ENCODE measurements at places on chromosomes 13 and 19.

- no peak for DNase-seq
- no peaks in the 10 kb centered on the region for H3K4me1 ChIP-seq
- peaks cover 5% of the 10 kb centered on the region for H3K36me3 ChIP-seq
- no peaks in the 10 kb centered on the region for H3K27me3 ChIP-seq
- H3K4me3 ChIP-seq: no peak overlapping the region
Measured at GRCh38 chr19:16678498-16678897, 17.6 kb downstream of the TMEM38A start.

DNA sequence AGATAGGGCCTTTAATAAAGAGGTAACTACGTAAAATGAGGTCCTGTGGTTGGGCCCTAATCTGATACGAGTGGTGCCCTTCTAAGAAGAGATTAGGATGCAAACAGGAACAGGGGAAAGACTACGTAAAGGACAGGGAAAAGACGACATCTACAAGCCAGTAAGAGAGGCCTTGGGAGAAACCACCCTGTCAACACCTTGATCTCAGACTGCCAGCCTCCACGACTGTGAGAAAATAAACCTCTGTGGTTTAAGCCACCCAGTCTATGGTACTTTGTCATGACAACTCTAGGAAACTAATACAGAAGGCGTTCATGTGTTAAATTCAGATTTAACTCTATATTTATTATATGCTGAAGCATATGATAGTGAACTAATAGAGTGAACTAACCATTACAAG lies 566.3 kb downstream of the UQCRFS1 start:
- H3K4me3 ChIP-seq: no peak overlapping the region
- no peak overlapping the region for H3K27ac ChIP-seq
- no peaks in the 10 kb centered on the region for H3K36me3 ChIP-seq
- peak; percentile 7 for DNase-seq

GRCh38 chr13:107900775-107901174 lies 314.6 kb downstream of the LIG4 start:
- H3K4me1 ChIP-seq: no peaks in the 10 kb centered on the region
- H3K27me3 ChIP-seq: no peaks in the 10 kb centered on the region
- H3K27ac ChIP-seq: no peak overlapping the region

GRCh38 chr13:25280396-25280795 lies 6.9 kb downstream of the MTMR6 start:
- H3K4me3 ChIP-seq: no peak overlapping the region
- peaks cover 6% of the 10 kb centered on the region for H3K4me1 ChIP-seq
- H3K27me3 ChIP-seq: no peaks in the 10 kb centered on the region
- DNase-seq: no peak
- no peak overlapping the region for H3K27ac ChIP-seq

DNA sequence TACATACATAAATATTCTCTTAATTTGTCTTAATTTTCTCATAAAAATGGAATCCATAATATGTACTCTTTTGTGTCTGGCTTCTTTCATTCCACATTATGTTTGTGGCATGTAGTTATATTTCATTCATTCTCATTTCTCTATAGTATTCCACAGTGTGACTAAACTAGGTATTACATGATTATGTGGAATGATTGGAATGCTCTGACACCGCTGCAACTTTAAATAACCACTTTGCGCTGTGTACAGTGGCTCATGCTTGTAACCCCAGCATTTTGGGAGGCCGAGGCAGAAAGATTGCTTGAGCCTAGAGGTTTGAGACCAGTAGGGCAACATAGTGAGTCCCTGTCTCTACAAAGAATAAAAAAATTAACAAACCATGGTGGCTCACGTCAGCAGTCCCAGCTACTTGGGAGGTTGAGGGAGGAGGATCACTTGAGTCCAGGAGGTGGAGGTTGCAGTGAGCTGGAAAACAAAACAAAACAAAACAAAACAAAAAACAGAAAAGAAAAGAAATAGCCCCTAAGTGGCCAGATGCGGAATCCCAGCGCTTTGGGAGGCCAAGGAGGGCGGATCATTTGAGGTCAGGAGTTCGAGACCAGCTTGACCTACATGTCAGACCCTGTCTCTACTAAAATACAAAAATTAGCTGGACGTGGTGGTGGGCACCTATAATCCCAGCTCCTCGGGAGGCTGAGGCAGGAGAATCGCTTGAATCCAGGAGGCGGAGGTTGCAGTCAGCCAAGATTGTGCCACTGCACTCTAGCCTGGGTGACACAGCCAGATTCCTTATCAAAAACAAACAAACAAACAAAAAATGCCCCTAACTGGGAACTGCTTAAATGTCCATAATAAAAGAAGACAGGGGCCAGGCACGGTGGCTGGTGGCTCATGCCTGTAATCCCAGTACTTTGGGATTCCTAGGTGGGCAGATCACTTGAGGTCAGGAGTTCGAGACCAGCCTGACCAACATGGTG lies 8.0 kb upstream of the SAE1 start:
- H3K27ac ChIP-seq: peak overlapping the region; percentile 65
- peak; percentile 44 for DNase-seq

DNA sequence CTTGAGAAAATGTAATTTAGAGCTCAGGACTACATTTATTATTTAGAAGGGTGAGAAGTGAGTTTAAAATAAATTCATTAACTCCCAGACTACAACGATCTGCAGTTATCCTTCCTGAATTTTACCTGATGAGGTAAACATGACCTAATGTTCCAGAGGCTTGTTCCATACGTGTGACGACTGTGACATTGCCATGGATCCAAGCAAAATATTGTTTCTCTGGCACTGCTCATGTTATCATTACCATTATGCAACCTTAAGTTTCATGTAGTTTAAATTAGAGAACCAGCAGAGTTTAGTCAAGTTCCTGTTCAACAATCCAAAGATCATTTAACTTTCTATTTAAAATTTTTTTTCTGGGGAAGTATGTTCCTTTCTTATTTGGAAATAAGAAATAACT lies 279.6 kb downstream of the KLF5 start:
- no peak overlapping the region for H3K27ac ChIP-seq
- no peaks in the 10 kb centered on the region for H3K36me3 ChIP-seq
- H3K4me3 ChIP-seq: no peak overlapping the region
- no peaks in the 10 kb centered on the region for H3K4me1 ChIP-seq

DNA sequence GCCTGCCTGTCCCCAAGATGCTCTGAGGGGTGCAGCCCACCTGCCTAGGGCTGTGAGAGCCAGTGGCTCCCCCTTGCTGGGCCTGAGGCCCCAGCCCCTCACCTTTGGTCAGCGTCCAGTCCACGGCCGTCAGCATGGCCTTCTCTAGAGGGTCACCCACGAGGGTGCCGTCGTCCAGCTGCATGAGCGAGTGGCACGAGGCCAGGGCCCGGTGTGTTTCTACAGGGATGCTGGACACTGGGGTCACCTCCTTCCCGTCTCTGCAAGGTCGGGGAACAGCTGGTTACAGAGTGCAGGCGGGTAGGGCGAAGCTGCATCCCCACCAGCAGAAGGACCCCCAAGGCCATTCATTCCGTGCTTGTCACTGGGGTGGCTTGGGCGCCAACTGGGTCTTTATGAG lies 9.0 kb downstream of the ATP13A1 start:
- H3K27ac ChIP-seq: no peak overlapping the region
- no peak overlapping the region for H3K4me3 ChIP-seq
- H3K36me3 ChIP-seq: peaks cover 51% of the 10 kb centered on the region
- H3K4me1 ChIP-seq: no peaks in the 10 kb centered on the region

DNA sequence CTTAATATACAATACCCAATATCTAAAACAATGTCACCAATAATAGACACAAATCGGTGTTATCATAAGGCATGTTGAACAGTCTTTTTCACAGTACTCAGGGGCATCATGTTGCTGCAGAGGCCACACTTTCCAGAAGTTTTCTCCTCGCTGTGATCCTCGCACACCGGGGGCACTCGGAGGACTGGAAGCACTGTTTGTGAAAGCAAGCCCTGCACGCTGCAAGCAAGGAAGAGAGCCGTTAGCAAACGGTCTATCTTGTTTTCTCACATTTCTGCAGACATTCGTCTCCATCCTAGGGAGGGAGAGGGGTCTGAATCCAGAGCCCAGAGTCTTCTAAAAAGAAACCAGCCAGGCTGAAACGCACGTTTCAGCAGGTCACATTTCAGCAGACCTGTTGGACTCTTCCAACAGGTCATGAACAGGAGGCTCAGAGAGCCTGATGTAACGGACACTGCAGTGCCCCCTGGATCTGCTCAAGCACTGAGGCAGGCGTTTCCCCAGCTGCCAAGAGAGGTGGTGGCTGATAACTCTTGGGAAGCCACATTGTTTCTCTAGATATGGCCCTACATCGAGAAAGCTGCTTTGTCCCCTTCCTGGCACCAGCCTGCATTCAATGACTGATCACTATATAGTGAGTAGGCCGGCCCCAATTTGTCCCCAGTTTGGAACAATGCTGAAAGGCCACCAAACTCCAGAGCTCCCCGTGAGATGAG lies 43.6 kb downstream of the RUBCNL start:
- no peaks in the 10 kb centered on the region for H3K27me3 ChIP-seq
- H3K27ac ChIP-seq: no peak overlapping the region
- no peak overlapping the region for H3K4me3 ChIP-seq

GRCh38 chr13:73970421-73971055 lies 163.7 kb downstream of the KLF12 start:
- H3K4me3 ChIP-seq: no peak overlapping the region
- DNase-seq: no peak
- H3K27me3 ChIP-seq: no peaks in the 10 kb centered on the region
- no peaks in the 10 kb centered on the region for H3K4me1 ChIP-seq

- no peaks in the 10 kb centered on the region for H3K4me1 ChIP-seq
- H3K27me3 ChIP-seq: no peaks in the 10 kb centered on the region
- no peak overlapping the region for H3K4me3 ChIP-seq
- H3K36me3 ChIP-seq: peaks cover 7% of the 10 kb centered on the region
- peak; percentile 35 for DNase-seq
Measured at GRCh38 chr19:9848060-9848459, 12.9 kb downstream of the PIN1 start.

DNA sequence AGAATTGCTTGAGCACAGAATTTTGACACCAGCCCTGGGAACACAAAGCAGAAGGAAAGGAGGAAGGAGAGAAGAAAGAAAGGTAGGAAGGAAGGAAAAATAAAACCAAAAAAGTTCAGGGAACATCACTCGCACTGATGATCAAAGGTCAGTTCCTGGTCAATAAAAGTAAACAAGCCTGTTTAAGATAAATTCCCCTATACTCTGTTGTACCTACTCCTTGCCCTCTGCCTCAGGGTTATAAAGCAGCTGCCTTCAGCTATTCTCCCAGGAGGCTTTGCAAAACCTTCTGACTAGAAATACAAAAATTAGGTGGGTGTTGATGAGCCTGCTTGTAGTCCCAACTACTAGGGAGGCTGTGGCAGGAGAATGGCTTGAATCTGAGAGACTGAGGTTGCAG lies 14.9 kb upstream of the ZNF91 start:
- no peaks in the 10 kb centered on the region for H3K27me3 ChIP-seq
- no peak overlapping the region for H3K27ac ChIP-seq
- no peaks in the 10 kb centered on the region for H3K4me1 ChIP-seq
- H3K36me3 ChIP-seq: no peaks in the 10 kb centered on the region
- DNase-seq: no peak

GRCh38 chr19:55116232-55116858 lies 1.1 kb downstream of the PPP1R12C start:
- H3K4me1 ChIP-seq: peaks cover 23% of the 10 kb centered on the region
- H3K4me3 ChIP-seq: peak overlapping the region; percentile 62
- no peak overlapping the region for H3K27ac ChIP-seq
- DNase-seq: no peak

DNA sequence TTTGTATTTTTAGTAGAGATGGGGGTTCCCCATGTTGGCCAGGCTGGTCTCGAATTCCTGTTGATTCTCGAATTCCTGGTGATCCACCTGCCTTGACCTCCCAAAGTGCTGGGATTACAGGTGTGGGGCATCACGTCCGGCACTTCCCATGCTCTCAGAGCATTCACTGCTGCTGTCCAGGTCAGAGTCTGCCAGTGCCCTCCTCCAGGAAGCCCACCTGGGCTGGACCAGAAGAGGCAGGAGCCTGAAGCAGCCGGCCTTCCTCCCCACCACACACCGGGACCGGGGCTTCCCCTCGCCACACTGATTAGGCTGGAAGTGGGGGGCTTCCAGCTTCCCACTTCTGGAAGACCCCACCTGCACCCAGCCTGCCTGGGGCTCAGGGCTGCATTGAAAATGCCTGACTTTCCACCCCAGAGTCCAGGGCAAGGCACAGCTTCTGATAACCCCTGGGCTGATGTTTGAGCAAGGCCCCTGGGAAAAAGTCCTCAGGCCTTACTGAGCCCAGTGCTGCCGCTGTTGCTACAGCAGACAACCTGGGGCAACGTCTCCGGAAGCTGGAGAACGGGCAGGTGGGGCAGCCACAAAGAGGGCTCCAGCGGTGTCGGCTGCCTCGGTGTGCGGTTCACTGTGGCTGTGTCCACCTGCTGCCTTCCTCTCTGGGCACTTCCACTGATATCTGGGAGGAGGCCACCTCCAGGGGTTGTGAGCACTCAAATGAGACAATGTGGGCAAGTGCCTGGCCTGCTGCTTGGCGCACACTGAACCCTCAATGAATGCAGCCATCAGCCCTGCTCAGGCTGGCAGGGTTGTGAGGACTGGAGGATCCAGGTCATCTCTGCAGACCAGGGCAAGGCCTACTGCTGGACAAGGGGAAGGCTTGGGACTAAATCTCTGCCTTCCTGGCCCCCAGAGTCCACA lies 22.6 kb downstream of the CEBPA start:
- H3K4me1 ChIP-seq: no peaks in the 10 kb centered on the region
- no peaks in the 10 kb centered on the region for H3K36me3 ChIP-seq
- no peak overlapping the region for H3K27ac ChIP-seq
- no peak overlapping the region for H3K4me3 ChIP-seq
- DNase-seq: no peak

GRCh38 chr19:4345342-4346019 lies 2.1 kb downstream of the MPND start:
- H3K4me1 ChIP-seq: peaks cover 4% of the 10 kb centered on the region
- DNase-seq: no peak
- no peak overlapping the region for H3K4me3 ChIP-seq

DNA sequence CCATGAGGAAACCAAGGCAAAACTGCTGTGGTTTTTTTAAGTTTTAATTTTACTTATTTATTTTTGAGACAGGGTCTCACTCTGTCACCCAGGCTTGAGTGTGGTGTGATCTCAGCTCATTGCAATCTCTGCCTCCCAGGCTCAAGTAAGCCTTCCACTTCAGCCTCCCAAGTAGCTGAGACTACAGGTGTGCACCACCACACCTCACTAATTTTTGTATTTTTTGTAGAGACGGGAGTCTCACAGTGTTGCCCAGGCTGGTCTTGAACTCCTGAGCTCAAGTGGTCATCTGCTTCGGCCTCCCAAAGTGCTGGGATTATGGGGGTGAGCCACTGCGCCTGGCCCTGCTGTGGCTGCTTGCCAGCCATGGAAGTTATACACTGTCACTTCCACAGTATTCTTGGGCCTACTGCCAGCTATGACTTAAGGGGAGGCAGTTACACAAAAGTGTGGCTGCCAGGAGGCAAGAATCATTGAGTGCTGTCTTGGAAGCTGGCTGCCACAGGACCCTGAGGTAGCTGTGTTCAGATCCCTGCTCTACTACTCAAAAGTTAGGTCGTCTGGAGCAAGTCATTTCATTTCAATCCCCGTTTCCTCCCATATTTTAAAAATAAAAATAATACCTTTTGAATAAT lies 12.7 kb downstream of the FARP1 start:
- no peak overlapping the region for H3K27ac ChIP-seq
- DNase-seq: no peak
- no peaks in the 10 kb centered on the region for H3K27me3 ChIP-seq
- H3K4me3 ChIP-seq: no peak overlapping the region
- H3K4me1 ChIP-seq: no peaks in the 10 kb centered on the region

- H3K27ac ChIP-seq: no peak overlapping the region
- no peaks in the 10 kb centered on the region for H3K27me3 ChIP-seq
- no peak overlapping the region for H3K4me3 ChIP-seq
- H3K36me3 ChIP-seq: no peaks in the 10 kb centered on the region
- no peak for DNase-seq
- H3K4me1 ChIP-seq: no peaks in the 10 kb centered on the region
Measured at GRCh38 chr13:51688937-51689662, 104.8 kb downstream of the WDFY2 start.

Data from cardiac muscle cell (in vitro differentiated cells and primary cell).